ENCODE measurements at places on chromosomes 3 and 15.

- no peak for DNase-seq
Observed at GRCh38 chr3:14549256-14549919, 9.2 kb upstream of the GRIP2 start.

GRCh38 chr15:56082263-56082761, 88.9 kb upstream of the NEDD4 start:
- DNase-seq = no peak

- no peak for DNase-seq
Observed at GRCh38 chr3:141690431-141691072, 47.5 kb upstream of the RNF7 start.

GRCh38 chr3:158810823-158811724, 9.2 kb downstream of the MFSD1 start:
- no peak for DNase-seq

DNA sequence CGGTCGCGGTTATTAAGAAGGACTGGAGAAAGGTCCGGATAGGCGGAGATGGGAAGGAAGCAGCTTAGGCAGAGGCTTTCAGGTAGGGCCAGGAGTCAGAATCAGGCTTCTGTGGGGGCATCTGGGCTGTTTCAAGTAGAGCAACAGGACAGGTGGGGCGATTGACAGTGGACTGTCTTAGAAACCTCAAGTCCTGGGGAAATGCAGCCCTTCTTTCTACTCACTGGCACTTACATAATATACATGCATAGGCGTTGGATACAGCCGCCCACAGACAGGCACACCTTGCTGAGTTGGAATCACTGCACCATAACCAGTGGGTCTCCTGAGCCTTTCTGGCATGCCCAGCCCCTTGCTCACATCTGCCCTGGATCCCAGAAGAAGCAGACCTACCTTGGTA, 730 bp downstream of the MYD88 start:
- no peak for DNase-seq

DNA sequence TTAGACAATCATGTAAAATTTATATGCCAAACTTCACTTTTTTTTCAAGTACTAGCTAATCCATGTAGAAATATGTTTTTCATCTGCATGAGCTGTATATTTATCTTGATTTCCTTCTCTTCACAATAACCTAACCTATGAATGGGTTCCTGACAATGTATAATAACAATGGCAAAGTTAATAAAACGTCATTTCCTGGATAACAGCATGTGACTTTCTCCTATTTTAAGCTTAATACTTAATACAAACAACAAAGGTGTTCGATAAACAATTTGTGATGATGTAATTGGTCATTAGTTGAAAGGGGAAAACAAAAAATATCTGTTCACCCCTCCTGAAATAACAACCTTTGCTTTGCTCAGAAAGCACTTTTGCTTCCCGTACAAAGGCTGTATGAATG, 20.4 kb downstream of the CD200 start:
- no peak for DNase-seq

- DNase-seq = no peak
Observed at GRCh38 chr15:25133804-25134203, 179.0 kb downstream of the SNRPN start.

GRCh38 chr3:112046599-112046998, 12.1 kb downstream of the TMPRSS7 start:
- DNase-seq = no peak

DNA sequence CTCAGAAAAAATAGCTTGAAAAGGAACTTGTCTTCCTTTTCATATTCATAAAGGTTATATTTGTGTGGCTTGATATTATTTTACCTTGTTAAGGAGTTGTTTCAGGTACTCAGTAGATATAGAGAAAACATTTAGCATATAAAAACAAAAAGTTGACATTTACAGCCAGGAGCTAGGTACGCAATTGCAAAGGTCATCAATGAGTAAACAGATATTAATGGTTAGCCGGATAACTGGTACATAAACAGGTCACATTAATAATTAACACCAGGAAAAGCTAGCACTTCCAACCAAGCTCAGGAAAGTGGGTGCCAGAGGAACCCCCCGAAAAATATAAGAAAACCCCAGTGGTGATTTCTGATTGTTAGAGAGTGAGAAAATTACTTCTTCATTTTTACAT, 146.6 kb upstream of the NR2F2 start:
- DNase-seq = no peak

- DNase-seq = no peak
Observed at GRCh38 chr3:150527464-150528255, 18.6 kb downstream of the SERP1 start.

GRCh38 chr15:85124173-85124572, 142.5 kb downstream of the PDE8A start:
- no peak for DNase-seq

- no peak for DNase-seq
Observed at GRCh38 chr15:60795889-60796288, 316.9 kb upstream of the ICE2 start.

GRCh38 chr3:106534206-106534605, 665.4 kb upstream of the CBLB start:
- no peak for DNase-seq

- no peak for DNase-seq
Observed at GRCh38 chr15:85832394-85832793, 37.7 kb upstream of the KLHL25 start.

- no peak for DNase-seq
Observed at GRCh38 chr3:63967675-63968611, 55.4 kb downstream of the PSMD6 start.

GRCh38 chr15:39887832-39888231, 32.2 kb downstream of the GPR176 start:
- no peak for DNase-seq

- DNase-seq = no peak
Observed at GRCh38 chr15:58520936-58521292, 89.1 kb downstream of the LIPC start.

- DNase-seq = no peak
Observed at GRCh38 chr3:156981005-156981404, 154.9 kb downstream of the LEKR1 start.

GRCh38 chr3:195700319-195700718, 20.5 kb upstream of the MUC20 start:
- no peak for DNase-seq

DNA sequence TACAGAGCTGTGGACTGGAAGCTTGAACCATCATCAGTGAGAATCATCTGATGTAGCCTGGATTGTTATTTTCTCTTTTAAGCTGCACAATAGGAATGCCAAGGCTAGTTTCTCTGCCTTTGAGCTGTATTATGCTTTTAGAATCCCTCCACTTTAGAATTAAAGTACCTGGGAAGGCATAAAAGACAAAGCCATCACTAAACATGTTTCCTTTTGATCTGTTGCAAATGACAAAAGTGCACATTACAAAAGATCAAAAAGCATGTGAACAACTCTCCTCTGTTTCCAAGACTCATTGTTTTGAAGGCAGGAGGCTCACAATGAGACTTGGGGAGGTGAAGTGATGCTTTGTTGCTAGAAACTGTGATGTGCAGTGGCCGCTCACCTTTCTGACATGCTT, 51.8 kb downstream of the LARS2 start:
- no peak for DNase-seq
